ENCODE measurements at places on chromosomes 16 and 17. TPM values are rescaled to one million over a fixed set of nuclear protein-coding genes. Genes with fewer than 3 reads are reported as not detected.
A peak's percentile ranks its signal among the peaks of the same experiment; 100 is the strongest.

DNA sequence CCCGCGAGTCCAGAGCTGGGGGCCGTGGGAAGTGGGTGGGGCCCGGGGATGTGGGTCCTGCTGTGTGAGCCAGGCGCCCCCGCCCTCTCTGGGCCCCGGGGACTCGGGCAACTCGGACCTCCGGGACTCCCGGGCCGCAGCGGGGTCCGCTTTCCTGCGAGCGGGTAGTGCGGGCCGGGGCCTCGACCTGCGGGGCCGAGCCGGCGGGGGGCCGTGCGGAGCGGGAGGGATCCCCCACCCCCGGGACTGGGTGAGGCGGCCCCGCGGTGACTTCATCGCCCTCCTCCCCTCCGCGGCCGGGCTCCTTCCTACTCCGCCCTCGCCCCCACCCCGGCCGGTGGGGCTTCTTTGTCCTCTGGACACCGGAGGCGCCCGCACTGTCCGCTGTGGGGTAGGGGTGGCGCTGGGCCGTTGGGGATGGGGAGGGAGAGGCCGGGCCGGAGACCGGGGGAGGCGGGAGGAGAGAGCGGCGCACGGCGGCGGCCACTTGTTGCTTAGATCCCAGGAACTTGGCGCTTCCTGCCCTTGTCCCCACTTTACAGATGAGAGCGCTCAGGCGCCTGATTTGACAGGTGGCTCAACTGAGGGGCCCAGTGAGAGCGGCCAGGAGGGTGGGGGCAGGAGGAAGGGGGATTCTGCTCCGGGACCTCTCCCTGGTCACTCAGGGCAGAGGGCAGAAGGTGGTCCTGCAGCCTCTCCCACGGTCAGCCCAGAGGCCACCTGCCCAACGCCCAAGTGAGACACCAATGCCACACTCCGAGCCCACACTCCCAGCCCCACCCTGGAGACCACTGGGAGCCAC is 874 bp downstream of the CMTM3 start:
- no peak for DNase-seq

DNA sequence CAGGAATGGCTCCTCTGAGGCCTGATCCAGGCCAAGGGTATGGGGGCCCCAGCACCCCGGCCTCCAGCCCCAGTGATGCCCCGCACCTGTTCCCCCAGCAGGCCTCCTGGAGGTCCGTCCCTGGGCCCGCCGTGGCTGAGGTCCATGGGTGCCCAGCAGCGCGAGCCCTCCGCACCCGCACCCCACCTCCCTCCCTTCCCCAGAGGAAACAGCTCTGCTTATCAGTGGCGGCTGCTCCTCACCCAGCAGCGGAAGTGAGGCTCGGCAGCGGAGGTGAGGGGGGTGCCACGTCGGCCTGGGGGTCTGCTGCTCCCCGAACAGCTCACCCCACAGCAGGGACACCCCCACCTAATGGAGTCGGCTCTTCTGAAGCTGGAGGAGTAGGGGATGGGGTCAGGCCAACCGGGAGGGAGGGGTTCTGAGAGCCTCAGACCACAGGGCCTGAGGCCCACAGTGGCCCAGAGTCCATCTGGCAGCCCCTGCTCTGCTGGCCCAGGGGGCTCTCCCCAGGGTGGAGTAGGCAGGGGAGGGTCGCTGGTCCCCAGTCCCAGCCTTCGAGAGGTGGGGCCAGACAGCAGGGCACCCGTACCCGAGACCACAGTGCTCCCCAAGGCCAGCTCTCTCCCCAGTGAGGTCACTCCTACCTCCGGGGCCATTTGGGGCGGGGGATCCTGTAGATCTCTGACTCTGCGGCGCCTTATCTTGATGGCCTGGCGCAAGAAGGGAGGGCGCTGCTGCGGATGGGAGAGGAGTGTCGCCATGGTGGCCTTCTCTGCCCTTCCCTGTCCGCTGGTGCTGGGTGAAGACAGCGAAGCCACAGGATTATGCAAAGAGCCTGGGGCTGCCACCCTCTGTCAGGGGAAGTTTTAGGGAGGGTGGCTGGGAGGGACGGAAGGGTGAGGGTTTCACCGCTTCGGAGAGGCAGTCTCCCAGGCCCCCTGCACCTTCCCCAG is at the start of gene UNC13D:
Gene UNC13D, minus strand, starts transcription at position 828 of the 953 bp plus-strand sequence. Its CDS starts 67 bp downstream, at position 761.
- peak; percentile 78 for DNase-seq

- DNase-seq, result peak; percentile 58
These were observed at the start of gene CAVIN1 for GRCh38 chr17:42422958-42423712. CAVIN1 (minus strand) TSS chr17:42423256; CDS start chr17:42423097, 159 bp downstream.

DNA sequence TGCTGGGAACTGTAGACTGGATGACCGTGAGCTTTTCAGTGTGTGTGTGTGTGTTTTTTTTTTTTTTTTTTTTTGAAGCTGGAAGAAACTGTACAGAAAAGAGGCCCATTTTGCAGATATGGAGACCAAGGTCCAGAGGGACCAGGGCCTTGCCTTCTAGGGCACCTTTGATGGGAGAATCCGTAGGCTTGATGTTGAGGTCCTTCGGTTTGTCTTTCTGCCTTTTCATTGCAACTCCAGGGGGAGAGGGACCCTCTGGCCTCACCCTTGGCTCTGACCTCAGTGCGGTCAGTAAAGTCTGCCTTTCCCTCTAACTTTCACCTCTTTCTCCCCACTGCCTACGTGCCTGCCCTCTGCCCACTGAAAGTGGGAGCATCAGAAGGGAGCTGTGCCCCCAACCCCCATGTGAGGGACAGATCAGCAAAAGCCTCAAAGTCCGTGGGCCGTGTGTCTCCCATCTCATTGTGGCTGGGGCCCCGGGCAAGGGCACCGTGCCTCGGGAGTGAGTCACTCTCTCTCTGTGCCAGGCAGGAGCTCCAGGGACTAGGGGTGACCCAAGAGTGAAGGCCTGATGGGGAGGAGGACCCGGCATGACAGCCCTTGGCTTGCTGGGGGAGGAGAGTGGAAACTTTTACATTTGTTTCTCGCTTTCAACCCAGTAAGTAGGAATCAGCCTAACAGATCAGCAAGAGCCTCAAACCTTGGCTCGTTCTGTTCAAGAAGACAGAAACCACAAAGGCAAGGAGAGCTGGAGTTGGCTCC is 123.6 kb downstream of the CMIP start:
- DNase-seq, result no peak

Gene TBC1D28
- total RNA-seq, result not detected

Gene QPRT
- 10.0 TPM for total RNA-seq

Gene MAPT
- total RNA-seq, result 0.69 TPM
